Airway epithelial cell (primary cell): ENCODE measurements at places on chromosomes 12 and 14. TPM values are rescaled to one million over a fixed set of nuclear protein-coding genes. Genes with fewer than 3 reads are reported as not detected.

ZC2HC1C gene
- 0.56 and 4.4 TPM in 2 replicates for total RNA-seq

MAGOHB gene
- 17.8 and 22.8 TPM in 2 replicates for total RNA-seq

RNFT2 gene
- 0.14 and 1.1 TPM in 2 replicates for total RNA-seq

ACOT6 gene
- total RNA-seq, result 0.28 TPM in 1 of 2 replicates, not detected in the other

FAM181A gene
- 0.09 and 0.99 TPM in 2 replicates for total RNA-seq
